Activated T-helper 1 cell treated with anti-CD3 and anti-CD28 coated beads, Interleukin-2, amount 50 U/mL, for 16 hours (primary cell): ENCODE measurements at places on chromosomes 13 and 19.

DNA sequence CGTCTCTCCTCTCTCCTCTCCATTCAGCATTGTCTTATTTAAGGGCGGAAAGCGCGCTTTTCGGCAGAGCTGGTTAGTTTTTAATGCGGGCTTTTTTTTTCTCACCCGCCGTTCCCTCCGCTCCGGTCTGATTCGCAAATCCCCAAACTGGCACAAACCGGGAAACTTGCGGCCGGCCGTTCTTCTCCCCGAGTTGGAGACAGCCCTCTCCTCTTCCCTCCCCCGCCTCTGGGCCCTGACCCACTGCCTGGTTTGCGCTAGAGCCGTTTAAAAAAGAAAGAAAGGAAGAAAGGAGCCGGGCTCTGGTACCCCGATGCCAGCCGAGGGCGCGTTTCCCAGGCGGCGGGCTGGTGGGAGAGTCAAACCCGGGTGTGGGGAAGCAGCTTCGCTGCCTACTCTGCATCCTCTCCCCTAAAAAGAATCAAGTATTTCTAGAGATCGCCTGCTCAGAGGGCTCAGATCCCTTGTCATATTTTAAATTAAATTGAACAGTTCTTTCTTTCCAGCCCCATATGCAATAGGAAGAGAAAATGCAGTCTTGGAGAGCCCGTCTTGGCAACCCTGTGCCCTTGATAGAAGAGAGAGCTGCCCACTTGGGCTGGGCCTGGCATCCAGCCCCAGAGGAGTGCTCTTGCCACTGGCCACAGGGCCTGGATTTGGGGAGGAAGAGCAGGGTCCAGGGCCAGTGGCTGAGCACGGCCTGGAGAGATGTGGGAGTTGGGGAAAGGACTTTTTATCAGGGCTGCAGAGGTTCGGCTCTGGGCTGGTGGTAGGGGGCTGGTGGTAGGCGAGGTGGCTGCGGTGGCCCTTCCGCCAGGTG is 19.0 kb downstream of the NFIX start:
- no peak for DNase-seq

GRCh38 chr13:44394658-44395057 is 21.0 kb downstream of the SERP2 start:
- DNase-seq = no peak

GRCh38 chr19:33684538-33685232 is 62.9 kb downstream of the CHST8 start:
- DNase-seq = no peak

GRCh38 chr13:46679369-46680120 is 117.4 kb downstream of the ESD start:
- DNase-seq = no peak

DNA sequence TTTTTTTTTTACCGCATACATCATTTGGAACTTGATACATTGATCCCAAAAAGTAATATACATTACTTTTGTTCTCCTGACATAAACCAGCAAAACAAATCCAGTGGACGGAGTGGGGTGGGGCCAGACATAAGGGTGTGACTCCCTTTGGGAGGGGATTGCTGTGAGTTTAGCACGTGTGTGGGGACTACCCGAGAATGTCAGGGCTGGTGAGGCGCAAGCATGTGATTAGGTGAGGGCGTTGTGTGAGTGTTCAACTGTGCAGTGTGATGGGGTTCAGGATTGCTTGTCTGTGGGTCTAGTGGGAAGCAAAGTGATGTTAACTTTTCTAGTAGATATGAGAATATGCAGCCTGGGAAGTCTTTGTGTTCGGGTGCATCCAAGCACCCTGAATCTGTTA is 468.0 kb downstream of the TSHZ3 start:
- DNase-seq = no peak

GRCh38 chr19:54298357-54299125 is 14.4 kb downstream of the LILRA5 start:
- DNase-seq = no peak

DNA sequence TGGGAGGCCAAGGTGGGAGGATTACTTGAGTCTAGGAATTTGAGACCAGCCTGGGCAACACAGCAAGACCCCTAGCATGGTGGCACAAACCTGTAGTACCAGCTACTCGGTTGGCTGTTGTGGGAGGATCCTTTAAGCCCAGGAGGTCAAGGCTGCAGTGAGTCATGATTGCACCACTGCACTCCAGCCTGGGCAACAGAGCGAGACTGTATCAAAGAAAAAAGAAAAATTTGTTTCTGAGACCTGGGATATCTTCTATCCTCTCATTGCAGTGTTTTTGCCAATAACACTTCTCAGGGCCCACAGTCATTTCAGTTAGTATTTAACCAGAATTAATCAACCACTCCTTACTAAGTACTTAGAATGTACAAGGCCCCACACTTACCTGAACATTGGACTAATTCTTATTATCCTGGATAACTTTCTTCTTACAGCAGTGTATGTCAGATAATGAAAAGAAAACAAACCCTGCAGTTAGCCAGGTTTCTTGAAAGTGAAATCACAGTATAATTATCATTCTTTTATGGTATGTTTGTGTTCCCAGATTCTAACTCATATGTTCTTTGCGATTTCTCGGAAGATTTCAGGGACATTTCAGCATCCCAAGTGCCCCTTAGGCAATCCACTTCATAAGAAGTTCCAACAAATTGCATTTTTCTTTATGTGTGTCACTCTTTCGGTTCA is 75.6 kb upstream of the KLF5 start:
- no peak for DNase-seq

- no peak for DNase-seq
Measured at GRCh38 chr13:101465877-101466276, 13.4 kb downstream of the ITGBL1 start.

DNA sequence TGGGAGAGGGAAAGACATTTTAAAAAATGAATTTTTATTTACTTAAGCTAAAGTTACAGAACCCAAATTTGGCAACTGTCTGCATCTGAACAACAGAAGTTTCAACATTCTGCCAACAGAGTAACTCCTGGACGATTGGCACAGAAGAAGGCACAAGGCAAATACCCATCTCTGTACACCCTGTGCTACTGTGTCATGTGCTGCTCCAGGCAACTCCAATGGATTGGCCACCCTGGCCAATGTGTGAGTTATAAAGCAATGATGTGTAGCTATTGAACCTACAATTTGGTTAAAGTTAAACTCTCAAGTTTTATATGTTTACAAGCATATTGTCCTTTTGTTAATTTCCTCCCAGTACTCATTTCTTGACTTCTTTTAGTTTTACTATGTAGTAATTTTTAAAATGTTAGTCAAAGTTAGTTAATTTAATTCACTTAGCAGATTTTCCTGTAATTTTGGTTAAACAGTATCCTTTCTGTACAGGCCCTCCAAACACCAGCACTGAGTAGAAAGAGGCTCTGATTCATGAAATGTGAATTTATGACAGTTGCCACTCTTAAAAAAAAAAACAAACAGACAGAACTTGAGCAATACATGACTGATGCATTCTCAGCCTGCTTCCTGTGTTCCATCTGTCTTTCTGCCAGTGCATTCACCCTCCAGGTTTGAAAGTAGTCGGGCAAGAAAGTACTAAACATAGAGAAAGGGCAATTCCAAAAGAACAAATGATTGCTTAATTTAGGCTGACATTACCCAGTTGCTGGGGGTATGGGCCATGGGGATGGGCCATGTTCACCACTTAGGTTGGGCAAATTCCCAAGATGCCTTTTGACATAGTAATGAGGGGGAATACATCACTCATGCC is 5.9 kb downstream of the STARD13 start:
- no peak for DNase-seq

- no peak for DNase-seq
Measured at GRCh38 chr19:30806311-30806710, 434.1 kb downstream of the ZNF536 start.

DNA sequence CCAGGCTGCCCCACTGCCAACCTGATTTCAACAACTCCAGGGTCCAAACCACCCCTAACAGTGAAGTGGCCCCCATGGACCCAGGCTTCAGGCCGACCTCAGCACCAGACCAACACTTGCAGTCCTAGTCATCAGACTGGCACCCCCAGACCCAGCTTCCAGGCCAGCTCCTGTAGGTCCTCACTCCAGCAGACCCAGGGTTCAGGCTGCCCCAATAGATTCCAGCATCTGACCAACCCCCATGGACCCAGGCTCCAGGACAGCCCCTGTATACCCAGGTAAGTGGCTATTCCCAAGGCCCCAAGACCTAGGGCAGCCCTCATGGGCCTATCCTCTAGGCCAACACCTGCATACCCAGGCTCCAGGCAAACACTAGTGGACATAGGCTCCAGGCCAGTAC is 193.8 kb upstream of the OBI1 start:
- DNase-seq = no peak

DNA sequence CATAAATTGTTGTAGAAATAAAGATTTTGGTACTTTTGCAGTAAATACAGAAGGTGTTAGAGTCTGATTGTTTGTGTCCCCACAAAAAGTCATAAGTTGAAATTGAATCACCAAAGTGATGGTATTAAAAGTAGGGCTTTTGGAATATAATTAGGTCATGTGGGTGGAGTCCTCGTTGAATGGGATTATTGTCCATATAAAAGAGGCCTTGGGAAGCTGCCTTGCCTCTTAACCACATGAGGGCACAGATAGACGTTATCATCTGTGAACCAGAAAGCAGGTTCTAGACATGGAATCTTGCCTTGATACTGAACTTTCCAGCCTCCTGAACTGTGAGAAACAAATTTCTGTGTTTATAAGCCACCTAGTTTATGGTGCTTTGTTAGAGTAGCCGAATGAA is 186.8 kb downstream of the PRR20E start:
- DNase-seq = no peak

- DNase-seq = no peak
Measured at GRCh38 chr13:98813993-98814392, 61.5 kb upstream of the SLC15A1 start.

- DNase-seq = no peak
Measured at GRCh38 chr13:98328511-98328910, 151.4 kb upstream of the RNF113B start.

DNA sequence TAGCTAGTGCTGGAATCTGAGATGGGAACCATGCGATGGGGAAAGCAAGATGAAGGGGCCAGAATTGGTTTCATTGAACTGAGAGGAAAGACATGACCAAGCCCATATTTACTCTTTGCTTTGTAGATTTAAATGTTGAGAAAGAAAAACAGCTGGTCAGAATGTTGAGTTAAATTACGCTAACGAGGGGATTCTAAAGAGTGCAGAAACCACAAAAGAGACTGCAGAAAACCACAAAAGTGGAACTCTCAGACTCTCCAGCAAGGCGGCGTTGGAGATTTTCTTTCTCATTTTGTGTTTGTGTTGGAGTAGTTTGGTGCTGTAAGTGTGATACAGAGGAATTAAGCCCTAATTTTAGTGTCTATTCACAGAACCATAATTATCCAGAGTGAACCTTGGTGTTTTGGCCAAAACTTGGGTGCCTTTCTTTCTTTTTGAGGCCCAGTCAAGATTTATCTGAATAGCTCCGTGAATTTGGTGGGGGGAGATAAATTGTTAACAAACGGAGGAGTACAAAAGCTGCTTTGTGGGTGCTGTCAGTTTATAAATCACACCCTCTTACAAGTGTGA is 26.3 kb downstream of the SAE1 start:
- DNase-seq = no peak

- no peak for DNase-seq
Measured at GRCh38 chr13:59721926-59722910, 441.5 kb downstream of the DIAPH3 start.

DNA sequence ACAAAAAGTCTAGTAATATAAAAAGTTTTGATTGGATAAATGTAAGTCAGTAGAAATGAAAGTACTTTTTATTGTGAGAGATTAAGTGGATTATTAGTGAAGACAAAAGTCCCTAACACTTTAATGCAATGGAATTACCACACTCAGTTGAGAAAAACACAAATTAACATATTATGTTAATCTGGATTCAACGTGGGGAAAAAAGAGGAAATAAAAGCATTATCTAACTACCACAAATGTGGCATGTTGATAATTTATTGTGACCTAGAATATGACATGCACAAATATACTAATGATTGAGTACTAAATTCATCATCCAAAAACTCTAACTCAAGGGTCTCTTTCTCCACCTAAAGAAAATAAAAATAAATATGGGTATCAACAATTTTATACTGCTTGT is 41.5 kb downstream of the FOXO1 start:
- no peak for DNase-seq

GRCh38 chr13:50156140-50156539 is 140.9 kb downstream of the KCNRG start:
- DNase-seq = no peak

GRCh38 chr13:99527301-99527700 is 26.0 kb downstream of the TM9SF2 start:
- DNase-seq = no peak

DNA sequence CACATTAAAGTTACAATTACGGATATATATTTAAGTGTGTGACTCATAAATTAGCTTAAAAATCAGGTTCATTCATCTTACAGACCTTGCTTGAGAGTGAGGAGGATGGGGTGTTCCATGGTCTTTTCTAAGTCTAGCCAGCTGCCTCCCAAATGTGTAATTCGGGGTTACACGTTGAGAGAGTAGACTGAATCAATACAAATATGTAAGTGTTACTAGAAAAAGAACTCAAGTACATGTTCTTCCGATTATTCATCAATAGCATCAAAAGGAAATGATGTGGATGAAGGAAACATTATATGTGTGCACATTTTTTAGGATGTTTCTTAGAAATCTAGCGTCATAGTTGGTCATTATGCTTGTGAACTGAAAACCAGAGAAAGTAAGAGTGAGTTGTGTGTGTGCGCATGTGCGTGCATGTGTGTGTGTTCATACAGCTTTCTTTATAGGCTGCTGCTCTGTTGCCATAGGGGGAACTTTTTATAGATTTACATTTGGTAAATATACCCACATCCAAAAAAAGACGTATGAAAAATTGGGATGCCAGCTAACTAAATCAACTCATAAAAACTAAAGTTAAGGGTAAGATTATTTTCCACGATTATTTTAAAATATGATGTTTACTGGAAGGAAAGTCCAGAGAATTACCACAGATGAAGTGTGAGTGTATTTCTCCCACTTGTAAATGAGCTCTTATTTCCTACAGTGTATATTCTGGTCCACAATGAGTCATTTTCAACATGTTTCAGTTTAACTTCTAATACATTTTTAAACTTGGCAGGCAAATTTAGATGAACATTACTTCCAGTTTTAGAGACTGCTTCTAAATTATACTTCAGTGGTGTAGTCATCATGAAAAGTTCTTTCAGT is 82.4 kb downstream of the PIBF1 start:
- no peak for DNase-seq

GRCh38 chr19:4256563-4256962 is 9.7 kb downstream of the YJU2 start:
- no peak for DNase-seq

DNA sequence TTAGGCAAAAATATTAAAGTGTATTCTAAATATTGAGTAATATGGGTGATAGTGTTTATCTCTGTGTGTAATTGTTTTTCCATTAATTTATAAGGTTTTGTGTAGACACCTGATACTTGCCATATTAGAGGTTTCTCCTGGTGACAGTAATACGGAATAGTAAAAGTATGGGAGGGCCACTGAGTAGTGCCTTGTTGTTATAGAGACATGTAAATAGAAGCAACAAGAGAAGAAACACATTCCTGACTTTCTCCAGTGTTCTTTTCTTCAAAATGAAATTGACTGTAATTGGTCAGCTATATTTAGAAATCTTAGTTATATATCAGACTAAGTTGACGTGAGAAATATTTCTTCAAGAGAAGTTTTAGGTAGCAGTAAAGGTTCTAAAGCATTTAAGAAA is 18.5 kb downstream of the RNASEH2B start:
- DNase-seq = no peak
